Upper lobe of right lung (tissue), 1 donor: ENCODE measurements at places on chromosomes 2 and 18. TPM values are rescaled to one million over a fixed set of nuclear protein-coding genes. Genes with fewer than 3 reads are reported as not detected.

GRCh38 chr2:173997753-173998152, 32.6 kb upstream of the SP3 start:
- peak overlapping the region; percentile 25 for H3K27ac ChIP-seq
- no peaks in the 10 kb centered on the region for H3K27me3 ChIP-seq
- peaks cover 12% of the 10 kb centered on the region for H3K4me1 ChIP-seq
- no peak overlapping the region for H3K4me3 ChIP-seq
- no peak for DNase-seq

DNA sequence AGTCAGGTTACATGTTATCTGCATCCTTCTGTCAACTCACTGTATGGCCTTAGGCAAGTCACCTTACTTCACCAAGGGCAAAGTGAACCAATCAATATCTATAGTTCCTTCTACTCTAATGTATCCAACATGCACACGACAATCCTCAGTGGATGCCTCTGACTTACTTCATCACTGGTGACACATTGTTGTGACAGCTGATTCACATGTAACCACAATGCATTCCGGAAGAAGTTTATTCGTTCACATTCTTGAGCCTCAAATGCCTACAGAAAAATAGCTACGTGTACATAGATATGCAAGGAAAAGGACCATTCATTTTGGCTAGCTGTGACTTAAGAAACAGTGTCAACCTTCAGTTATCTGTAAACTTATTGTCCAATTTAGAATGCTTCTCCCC, 26.3 kb upstream of the EPG5 start:
- no peak overlapping the region for H3K27ac ChIP-seq
- no peak for DNase-seq
- H3K36me3 ChIP-seq: peaks cover 6% of the 10 kb centered on the region
- H3K27me3 ChIP-seq: no peaks in the 10 kb centered on the region
- peaks cover 7% of the 10 kb centered on the region for H3K4me1 ChIP-seq

FAM110C gene
- 4.8 TPM for total RNA-seq

RPRD1A gene
- 45.4 TPM for total RNA-seq

OBSL1 gene
- total RNA-seq: 72.8 TPM

DNA sequence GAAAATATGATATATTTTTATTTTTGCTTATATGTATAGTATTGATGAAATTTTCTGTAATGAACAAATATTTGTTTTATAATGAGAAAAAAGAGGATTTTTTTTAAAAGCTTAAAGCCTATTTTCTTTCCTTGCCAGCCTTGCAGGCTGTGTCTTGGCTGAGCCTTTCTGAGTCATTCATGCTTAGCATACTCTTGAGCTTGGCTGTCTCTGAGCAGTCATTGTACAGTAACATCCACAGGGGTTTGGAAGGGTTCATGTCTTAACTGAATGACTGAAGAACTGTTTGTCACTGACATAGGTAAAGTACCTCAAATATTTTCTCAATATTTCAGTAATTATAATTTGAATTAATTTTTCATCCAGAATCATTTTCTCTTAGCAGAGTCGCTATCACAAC, 49.3 kb downstream of the GPR39 start:
- no peak overlapping the region for H3K4me3 ChIP-seq

GRCh38 chr2:10778724-10779115, 33.9 kb downstream of the PDIA6 start:
- H3K27ac ChIP-seq: no peak overlapping the region
- no peak overlapping the region for H3K4me3 ChIP-seq
- H3K4me1 ChIP-seq: no peaks in the 10 kb centered on the region
- DNase-seq: no peak

- H3K4me3 ChIP-seq: no peak overlapping the region
- DNase-seq: no peak
- H3K27ac ChIP-seq: peak overlapping the region; percentile 52
- H3K27me3 ChIP-seq: no peaks in the 10 kb centered on the region
- H3K36me3 ChIP-seq: no peaks in the 10 kb centered on the region
These were observed 18.3 kb upstream of the CXCR4 start for GRCh38 chr2:136135921-136136906.

- peaks cover 12% of the 10 kb centered on the region for H3K4me1 ChIP-seq
- H3K36me3 ChIP-seq: no peaks in the 10 kb centered on the region
- no peak overlapping the region for H3K27ac ChIP-seq
- H3K27me3 ChIP-seq: no peaks in the 10 kb centered on the region
- no peak for DNase-seq
These were observed 285.7 kb downstream of the TCF4 start for GRCh38 chr18:55302167-55302833.

- peaks cover 90% of the 10 kb centered on the region for H3K4me1 ChIP-seq
- H3K27ac ChIP-seq: peak overlapping the region; percentile 77
- no peaks in the 10 kb centered on the region for H3K36me3 ChIP-seq
- no peaks in the 10 kb centered on the region for H3K27me3 ChIP-seq
These were observed 19.2 kb downstream of the CDC42EP3 start for GRCh38 chr2:37652199-37652640.

- no peaks in the 10 kb centered on the region for H3K27me3 ChIP-seq
- H3K27ac ChIP-seq: no peak overlapping the region
- H3K36me3 ChIP-seq: no peaks in the 10 kb centered on the region
- DNase-seq: no peak
- no peaks in the 10 kb centered on the region for H3K4me1 ChIP-seq
- H3K4me3 ChIP-seq: no peak overlapping the region
These were observed 109.8 kb downstream of the STK39 start for GRCh38 chr2:168137510-168138180.

CAPN10 gene
- 31.8 TPM for total RNA-seq

GRCh38 chr2:202161151-202161835, 77.1 kb downstream of the SUMO1 start:
- no peaks in the 10 kb centered on the region for H3K4me1 ChIP-seq
- no peak overlapping the region for H3K4me3 ChIP-seq
- no peaks in the 10 kb centered on the region for H3K36me3 ChIP-seq
- no peak overlapping the region for H3K27ac ChIP-seq

DNA sequence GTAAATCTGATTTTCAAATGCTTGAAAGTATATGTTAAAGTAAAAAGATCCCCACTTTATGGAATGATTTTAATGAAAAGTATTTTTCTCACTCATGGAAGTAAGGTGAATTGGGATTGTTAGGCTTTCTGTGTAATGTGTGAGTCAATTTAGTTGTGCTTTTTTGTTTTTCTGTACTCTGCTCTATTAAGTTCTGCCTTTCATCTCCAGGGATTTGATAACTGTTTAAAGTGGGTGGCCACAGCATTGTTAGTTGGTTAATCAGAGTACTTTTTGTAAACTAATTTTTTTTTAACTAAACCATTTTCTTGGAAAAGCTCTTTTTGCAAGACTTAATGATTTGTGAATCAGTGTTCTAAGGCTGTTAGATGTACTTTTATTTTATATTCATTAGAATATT, 76.8 kb downstream of the ABI2 start:
- no peak for DNase-seq
- H3K27ac ChIP-seq: no peak overlapping the region

- H3K27me3 ChIP-seq: no peaks in the 10 kb centered on the region
- no peak overlapping the region for H3K4me3 ChIP-seq
- DNase-seq: no peak
- no peaks in the 10 kb centered on the region for H3K36me3 ChIP-seq
- H3K4me1 ChIP-seq: no peaks in the 10 kb centered on the region
These were observed 470.2 kb downstream of the PTPRM start for GRCh38 chr18:8037296-8037695.

DNA sequence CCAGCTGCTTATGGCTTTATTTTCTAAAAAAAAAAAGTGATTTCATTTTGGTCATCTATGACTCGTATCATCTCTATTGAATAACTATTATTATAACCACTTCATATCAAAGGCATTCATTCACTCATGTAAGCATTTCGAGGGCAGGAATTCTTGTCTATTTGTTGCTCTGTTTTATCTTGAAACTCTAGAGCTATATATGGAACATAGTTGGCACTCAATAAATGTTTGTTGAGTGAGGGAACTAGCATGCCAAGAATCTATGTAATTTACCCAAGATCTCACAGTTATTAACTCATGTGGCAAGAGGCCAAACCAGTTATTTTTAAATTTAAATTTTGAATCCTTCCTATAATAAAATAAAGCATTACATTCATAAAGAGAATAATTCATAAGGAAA, 470.1 kb downstream of the TMX3 start:
- no peak overlapping the region for H3K27ac ChIP-seq
- H3K27me3 ChIP-seq: no peaks in the 10 kb centered on the region
- no peaks in the 10 kb centered on the region for H3K36me3 ChIP-seq
- no peak for DNase-seq
- no peak overlapping the region for H3K4me3 ChIP-seq
- no peaks in the 10 kb centered on the region for H3K4me1 ChIP-seq

DNA sequence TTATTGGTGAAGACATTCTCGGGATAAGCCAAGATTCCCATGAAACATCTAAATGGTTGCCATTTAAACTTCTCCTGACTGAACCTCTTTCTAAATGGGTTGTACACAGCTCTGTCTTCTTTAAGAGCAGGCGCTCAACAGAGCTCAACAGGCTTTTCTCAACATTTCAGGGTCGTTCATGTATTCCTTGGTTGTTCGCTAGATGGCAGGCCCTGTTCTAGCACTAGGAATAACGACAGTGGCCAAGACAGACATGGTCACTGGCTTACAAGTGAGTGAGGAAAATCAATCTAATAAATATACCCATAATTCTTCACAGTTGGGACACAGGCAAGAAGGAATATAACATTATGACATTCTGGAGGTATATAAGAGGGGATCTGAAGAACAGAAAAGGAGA, 154.5 kb downstream of the SMAD2 start:
- no peaks in the 10 kb centered on the region for H3K36me3 ChIP-seq
- H3K27ac ChIP-seq: no peak overlapping the region
- DNase-seq: no peak
- H3K4me1 ChIP-seq: no peaks in the 10 kb centered on the region

- H3K27ac ChIP-seq: no peak overlapping the region
- H3K27me3 ChIP-seq: no peaks in the 10 kb centered on the region
- H3K4me1 ChIP-seq: no peaks in the 10 kb centered on the region
- no peak overlapping the region for H3K4me3 ChIP-seq
These were observed 1.9 kb upstream of the PROM2 start for GRCh38 chr2:95272299-95272751.

- peak; percentile 96 for DNase-seq
- H3K4me3 ChIP-seq: peak within 1 kb of the TSS; percentile 65
- peaks cover 59% of the 10 kb centered on the region for H3K36me3 ChIP-seq
- peaks cover 21% of the 10 kb centered on the region for H3K4me1 ChIP-seq
These were observed at the start of gene ABCB6 for GRCh38 chr2:219218732-219219701. Gene ABCB6, minus strand, starts transcription at chr2:219218958. Its CDS starts 285 bp downstream, at chr2:219218673.

DNA sequence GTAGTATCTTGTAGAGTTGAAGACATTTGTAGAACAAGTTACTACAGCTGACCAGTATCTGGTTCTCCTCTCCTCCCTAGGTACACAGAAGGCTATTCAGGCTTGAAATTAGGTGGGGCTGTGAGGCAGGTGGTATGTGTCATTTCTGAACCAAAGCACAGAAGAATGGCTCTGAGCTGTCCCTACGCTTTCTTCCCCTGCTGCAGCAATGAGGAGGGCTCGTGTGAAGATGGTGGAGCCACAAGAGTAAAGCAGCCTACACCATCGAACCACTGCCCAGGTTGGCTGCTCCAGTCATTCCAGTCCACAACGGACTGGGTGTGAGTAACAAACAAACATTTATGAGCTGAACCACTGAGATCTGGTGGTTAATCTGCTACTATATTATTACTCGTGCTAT, 148.9 kb downstream of the DTNB start:
- H3K36me3 ChIP-seq: no peaks in the 10 kb centered on the region
- H3K27me3 ChIP-seq: no peaks in the 10 kb centered on the region
- no peaks in the 10 kb centered on the region for H3K4me1 ChIP-seq
- H3K27ac ChIP-seq: no peak overlapping the region

GRCh38 chr2:101382442-101382841, 4.9 kb downstream of the CREG2 start:
- peaks cover 30% of the 10 kb centered on the region for H3K27me3 ChIP-seq
- no peak overlapping the region for H3K27ac ChIP-seq

DNA sequence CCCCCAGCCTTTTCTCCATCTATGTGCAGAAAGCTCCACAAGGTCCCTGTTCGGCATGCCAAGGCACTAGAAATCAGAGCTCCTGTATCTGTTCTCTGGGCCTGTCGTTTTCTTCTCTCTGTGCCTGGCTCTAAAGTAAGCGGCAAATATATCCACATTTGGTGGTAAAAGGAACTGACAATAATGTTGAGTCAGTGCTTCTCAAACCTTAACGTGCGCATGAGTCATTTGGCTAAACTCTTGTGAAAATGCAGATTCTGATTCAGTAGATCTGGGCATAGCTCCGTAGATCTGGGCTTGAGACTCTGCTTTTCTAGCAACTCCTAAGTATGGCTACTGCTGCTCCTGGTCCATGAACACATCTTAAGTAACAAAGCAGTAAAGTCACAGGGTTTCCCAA, 16.5 kb upstream of the ACSL3 start:
- H3K27ac ChIP-seq: no peak overlapping the region
- H3K4me3 ChIP-seq: no peak overlapping the region
- DNase-seq: no peak
- H3K4me1 ChIP-seq: peaks cover 16% of the 10 kb centered on the region

GRCh38 chr2:28216331-28216730, 176.3 kb upstream of the FOSL2 start:
- DNase-seq: no peak
- no peaks in the 10 kb centered on the region for H3K4me1 ChIP-seq
- no peaks in the 10 kb centered on the region for H3K27me3 ChIP-seq

DNA sequence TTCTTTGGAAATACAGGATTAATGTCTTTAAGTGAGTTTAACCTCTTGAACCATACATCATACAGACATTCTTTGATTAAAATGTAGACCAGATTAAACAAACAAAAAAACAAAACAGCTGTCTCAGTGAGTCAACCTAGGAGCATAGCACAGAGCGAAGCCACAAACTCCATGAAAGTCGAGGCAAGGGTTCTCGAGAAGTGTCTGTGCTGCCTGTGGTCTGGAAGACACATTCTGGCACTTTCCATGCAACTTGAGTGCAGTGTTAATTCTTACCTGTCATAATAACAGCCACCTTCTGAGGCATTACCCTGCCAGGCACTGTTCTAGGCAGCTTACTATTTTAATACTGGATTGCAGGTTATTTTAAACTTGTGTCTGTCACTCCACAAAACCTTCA, 435.5 kb upstream of the MMADHC start:
- DNase-seq: no peak
- H3K4me1 ChIP-seq: no peaks in the 10 kb centered on the region
- no peak overlapping the region for H3K4me3 ChIP-seq
- H3K27ac ChIP-seq: no peak overlapping the region
